T1000 (cell line): ENCODE measurements at places on chromosomes 2 and 18.

DNA sequence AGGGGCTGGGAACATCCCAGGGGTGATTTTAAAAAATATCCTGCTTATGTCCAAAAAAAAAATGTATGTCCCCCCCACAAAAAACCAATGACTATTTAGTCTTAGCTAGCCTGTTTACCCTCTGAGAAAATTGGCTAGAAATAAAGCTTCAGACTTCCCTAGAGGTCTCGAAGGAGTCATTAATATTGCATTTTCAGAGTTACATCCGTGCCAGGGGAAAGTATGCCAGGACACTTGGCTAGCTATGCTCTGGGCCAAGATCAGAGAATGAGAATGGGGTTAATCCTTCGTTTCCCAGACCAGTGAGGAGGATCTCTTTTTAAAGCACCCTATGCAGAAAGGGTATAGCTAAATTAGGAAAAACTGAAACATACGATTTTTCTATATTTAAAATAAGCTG, 183.6 kb downstream of the MC4R start:
- DNase-seq, result no peak

DNA sequence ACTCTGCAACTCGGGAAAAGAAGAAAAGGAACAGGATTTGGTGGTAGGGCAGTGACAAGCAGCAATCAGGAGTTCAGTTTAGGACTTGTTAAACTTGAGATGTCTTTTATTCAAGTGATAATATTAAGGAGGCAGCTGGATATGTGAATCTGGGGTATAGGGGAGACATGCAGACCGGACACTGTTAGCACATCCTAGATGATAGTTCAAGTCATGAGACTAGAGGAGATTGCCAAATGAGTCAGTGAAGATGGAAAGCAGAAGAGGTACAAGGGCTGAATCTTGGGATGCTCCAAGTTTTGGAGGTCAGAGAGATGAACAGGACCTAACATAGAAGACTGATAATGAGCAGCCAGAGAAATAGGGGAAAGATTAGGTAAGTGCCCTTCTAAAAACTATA, 69.5 kb upstream of the PSME4 start:
- no peak for DNase-seq

GRCh38 chr2:223880796-223881195, 43.4 kb upstream of the AP1S3 start:
- DNase-seq, result no peak

- no peak for DNase-seq
These were observed 166.9 kb downstream of the ARHGAP15 start for GRCh38 chr2:143296089-143296488.

GRCh38 chr2:63047321-63048279, 3.0 kb upstream of the OTX1 start:
- no peak for DNase-seq

- DNase-seq, result no peak
These were observed 70.8 kb downstream of the MYO3B start for GRCh38 chr2:170248574-170249393.

- DNase-seq, result no peak
These were observed 73.5 kb downstream of the MYO1B start for GRCh38 chr2:191318729-191319078.

- no peak for DNase-seq
These were observed 65.9 kb downstream of the LONRF2 start for GRCh38 chr2:100256416-100256815.

GRCh38 chr18:46688853-46689525, 32.0 kb upstream of the LOXHD1 start:
- no peak for DNase-seq

GRCh38 chr18:3330622-3331021, 68.7 kb downstream of the MYL12B start:
- no peak for DNase-seq

DNA sequence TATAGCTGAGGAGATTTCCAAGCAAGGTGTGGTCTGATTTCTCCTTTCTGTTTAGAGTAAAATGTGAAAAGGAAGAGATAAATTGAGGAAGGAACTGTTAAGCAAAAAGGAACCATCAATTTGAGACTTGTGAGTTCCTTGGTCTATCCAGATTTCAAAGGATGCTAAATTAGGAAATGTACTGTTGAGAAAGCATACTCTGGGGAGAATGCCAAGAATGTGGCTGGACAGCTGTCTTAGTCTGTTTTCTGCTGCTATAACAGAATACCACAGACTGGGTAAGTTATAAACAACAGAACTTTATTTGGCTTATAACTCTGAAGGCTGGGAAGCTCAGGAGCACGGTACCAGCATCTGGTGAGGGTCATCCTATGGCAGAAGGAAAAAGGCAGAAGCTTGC, 1097.2 kb downstream of the TDRD15 start:
- DNase-seq, result no peak

GRCh38 chr2:69704446-69704845, 37.5 kb upstream of the ANXA4 start:
- DNase-seq, result no peak

DNA sequence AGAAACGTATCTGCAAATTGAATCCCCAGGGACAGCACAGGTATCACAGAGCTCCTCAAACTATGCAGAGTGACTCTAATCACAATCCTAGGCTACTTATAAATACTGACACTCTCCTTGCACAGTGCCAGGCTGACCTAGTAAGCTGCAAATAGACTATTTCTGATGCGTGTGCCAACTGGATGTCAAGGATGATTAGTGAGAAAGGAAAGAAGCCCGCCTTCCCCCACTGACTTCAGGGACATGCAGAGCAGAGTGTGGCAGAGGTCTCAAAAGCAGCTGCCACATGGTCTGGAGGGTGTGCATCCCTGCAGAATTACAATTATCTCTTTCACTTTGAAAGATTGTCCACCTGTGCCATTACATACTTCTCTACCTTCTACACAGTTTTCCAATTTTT, 235.6 kb downstream of the CPS1 start:
- no peak for DNase-seq

DNA sequence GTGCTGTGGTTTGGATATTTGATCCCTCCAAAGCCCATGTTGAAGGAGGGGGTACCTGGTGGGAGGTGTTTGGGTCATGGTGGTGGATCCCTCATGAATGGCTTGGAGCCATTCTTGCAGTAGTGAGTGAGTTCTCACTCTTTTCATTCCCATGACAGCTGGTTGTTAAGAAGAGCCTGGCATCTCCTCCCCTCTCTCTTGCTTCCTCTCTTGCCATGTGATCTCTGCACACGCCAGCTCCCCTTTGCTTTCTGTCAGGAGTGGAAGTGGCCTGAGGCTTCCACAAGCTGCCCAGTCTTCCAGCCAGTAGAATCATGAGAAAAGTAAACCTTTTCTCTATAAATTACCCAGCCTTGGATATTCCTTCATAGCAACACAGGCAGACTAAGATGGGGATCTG, 8.6 kb downstream of the ADD2 start:
- no peak for DNase-seq

DNA sequence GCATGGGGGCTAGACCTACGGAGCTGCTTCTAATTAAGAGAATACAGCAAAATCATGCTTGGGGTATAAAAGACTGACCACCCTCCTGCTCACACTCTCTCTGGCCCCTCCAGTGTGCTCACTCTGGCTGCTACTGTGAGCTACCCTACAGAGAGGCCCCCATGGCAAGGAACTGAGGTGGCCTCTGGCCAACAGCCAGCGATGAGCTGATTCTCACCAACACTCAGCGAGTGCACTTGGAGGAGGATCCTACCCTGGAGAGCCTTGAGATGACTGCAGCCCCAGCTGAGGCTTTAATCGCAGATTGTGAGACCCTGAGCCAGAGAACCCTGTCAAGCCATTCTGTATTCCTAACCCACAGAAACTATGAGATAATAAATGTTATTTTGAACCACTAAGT, 88.2 kb downstream of the GFPT1 start:
- peak; percentile 39 for DNase-seq

DNA sequence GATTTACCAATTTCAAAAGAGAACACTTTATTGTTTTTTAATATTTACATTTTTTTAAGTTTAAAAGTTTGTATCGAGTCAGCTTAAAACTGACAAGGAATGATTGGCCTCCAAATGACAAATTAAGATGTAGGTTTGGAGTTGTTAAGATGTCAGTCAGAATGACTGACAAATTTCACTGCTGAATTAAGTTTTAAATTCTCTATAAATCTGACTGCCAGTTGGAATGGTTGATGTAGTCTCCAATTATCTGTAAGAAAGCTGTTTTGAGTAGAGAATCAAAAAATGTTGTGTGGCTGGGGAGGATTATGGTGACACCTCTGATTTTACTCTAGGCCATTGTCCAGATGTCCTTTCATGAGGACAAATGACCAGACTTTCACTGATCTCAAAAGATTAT, 165.3 kb upstream of the CDH20 start:
- no peak for DNase-seq

GRCh38 chr2:18380321-18380720, 180.1 kb downstream of the RDH14 start:
- DNase-seq, result no peak

GRCh38 chr2:62197011-62197924, 1.4 kb downstream of the B3GNT2 start:
- DNase-seq, result no peak

- no peak for DNase-seq
These were observed 285.1 kb downstream of the MTX2 start for GRCh38 chr2:176554101-176555048.

- no peak for DNase-seq
These were observed 866 bp upstream of the SF3B6 start for GRCh38 chr2:24076849-24077534.

GRCh38 chr2:176637486-176638166, 368.4 kb downstream of the MTX2 start:
- no peak for DNase-seq

DNA sequence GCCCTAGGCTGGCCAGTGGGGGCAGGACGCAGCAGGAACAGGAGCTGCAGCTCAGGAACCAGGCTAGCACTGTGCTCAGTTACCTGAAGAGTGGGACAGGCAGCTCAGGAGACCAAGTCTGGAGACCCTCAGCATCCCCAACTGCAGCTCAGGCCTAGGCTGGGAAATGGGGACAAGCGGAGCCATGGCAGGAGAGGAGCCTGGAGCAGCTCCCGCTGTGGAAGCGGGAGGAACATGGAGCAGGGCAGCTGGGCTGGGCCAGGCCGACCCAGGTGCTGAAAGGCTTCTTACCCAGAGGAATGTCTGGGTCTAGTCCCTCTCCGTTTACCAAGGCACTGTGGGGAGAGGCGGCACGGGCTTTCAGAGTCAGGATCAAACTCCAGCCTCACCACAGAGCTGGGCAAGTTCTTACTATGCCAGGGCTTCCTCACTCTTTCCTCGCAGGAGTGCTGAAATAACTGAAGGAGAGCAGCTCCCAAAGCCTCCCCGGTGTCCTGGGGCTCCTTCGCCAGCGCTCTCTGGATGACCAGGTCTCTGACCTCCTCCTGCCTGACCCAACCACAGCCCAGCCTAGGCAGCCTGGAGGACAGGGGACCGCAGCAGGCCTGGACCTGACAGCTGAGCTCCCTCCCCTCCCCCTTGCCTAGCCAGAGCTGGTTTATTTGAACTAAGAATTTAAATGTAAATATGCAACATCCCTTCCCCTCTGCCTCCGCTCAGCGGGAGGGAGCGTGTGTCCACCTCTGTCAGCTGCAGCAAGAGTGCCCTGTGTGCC, 247.8 kb upstream of the SIX2 start:
- DNase-seq, result no peak

DNA sequence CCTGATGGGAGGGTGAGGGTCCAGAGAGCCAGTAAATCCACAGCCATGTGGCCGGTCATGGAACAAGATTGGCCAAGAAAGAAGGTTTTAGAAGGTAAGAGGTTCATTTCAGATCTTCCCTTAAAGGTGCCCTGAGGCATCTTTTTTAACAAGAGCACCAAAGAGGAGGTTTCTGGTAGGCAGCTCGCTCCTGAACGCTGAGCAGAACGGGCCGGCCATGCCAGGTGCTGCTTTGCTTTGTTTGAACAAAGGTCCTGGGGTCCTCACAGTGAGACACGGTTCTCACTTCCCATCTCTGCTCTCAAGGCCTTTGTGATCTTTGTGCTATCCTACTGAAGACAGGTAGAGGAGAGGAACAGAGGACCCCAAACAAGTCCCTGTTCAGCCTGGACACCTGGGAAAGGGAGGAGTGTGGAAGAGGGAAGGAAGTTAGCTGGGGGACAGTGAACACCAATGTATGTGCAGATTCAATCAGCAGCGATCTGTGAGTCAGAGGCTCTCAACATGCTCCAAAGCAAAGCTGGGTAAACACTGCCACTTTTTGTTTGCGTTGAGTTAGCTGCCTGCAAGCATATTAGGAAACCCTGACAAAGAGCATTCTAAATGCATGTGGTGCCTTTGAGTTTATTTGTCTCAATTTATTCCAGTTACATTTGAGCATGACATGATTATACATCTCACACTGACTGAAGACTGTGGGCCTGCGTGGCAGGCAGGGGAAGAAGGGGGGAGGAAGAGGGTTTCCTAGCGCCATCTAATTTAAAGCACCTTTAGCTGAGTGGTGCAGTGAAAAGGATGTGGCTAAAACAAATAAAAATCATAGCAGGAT, 102.4 kb downstream of the ASB1 start:
- DNase-seq, result no peak

GRCh38 chr2:134134827-134135226, 119.0 kb upstream of the MGAT5 start:
- no peak for DNase-seq

GRCh38 chr18:35617865-35618264, 36.3 kb downstream of the GALNT1 start:
- DNase-seq, result no peak

DNA sequence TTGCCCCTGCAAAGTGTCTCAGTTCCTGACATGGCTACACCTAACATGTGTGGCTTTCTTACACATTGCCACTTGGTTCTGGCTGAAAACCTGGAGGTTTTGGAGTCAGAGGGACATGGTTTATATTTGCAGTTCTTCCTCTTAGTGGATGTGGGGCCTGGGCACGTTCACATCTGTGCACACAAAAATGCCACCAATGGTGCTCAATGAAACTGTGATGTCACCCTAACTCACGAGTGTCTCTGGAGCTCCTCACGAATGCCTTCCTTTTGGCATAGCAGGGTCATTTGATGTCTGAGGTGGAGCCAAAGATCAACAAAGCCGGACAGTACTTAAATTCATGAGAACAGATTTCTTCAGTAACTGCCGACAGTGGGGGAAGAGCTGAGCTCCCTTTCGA, 231.7 kb upstream of the HS6ST1 start:
- DNase-seq, result no peak

DNA sequence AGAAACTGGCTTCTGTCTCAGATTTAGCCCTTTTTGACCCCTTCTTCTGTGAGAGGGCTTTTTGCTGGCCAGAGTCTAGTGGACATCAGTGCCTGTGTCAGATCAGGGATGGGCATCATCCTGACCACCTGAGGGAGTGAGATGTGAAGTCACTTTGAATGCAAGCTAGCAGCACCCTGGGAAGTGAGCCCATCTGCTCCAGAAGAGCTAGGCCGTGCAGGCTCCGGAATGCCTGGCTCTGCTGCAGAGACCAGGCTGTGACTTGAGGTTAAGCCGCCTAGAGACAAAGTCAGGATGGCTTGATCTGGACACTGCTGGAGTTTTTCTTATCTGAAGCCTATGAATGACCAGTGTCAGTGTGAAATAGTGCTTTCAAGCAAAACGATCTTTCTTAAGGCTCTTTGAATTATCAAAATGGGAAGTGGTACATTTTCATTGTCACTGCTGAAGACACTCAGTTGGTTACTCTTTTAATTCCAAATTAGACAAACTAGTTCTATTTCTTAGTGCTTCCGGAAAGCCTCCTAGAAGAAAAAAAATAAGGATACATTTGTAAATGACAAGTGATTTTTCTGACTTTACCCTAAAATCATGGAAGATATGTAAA, 20.8 kb downstream of the DGUOK start:
- DNase-seq, result no peak

GRCh38 chr18:23585897-23586248, 433 bp downstream of the NPC1 start:
- DNase-seq, result no peak

GRCh38 chr2:160608599-160608998, 115.0 kb upstream of the RBMS1 start:
- DNase-seq, result no peak
